ENCODE measurements at places on chromosomes 6 and 20.

- DNase-seq = no peak
Measured at GRCh38 chr20:34165018-34165619, 53.1 kb upstream of the EIF2S2 start.

DNA sequence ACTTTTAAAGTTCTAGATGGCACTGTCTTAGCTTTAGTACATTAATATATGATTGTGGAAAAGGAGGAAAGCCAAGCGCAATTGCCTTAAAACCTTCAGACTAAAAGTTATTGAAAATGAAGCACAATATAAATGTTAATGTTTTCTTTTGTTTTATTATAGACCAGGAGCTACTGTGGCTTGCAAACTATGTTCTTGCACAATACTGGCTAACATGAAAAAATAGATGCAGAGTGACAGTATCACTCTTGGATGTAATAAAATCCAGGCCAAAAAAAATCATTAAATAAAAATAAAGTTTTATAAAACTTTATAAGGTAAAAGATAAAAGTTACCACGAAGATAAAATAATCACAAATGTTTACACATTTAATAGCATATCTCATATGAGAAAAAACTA lies 18.3 kb upstream of the PLN start:
- no peak for DNase-seq

DNA sequence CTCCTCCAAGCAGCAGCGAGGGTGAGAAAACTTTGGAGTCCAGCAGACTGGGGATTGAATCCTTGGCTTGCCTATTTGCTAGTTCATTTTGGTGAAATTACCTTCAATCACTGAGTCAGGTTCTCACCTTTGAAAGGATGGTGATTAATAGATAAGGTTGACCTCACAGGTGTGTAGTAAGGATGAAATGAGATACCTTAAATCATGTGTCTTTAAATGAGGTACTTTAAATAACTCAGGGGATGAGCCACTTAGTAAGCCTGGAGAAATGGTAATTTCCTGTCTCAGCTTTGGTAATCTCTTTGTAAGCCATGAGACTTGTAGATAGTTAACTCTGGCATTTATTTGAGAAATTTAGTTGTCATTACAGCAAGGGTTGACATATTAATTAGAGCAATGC lies 70.2 kb downstream of the TULP4 start:
- DNase-seq = no peak

GRCh38 chr6:4318321-4318720 lies 182.9 kb upstream of the ECI2 start:
- DNase-seq = no peak

DNA sequence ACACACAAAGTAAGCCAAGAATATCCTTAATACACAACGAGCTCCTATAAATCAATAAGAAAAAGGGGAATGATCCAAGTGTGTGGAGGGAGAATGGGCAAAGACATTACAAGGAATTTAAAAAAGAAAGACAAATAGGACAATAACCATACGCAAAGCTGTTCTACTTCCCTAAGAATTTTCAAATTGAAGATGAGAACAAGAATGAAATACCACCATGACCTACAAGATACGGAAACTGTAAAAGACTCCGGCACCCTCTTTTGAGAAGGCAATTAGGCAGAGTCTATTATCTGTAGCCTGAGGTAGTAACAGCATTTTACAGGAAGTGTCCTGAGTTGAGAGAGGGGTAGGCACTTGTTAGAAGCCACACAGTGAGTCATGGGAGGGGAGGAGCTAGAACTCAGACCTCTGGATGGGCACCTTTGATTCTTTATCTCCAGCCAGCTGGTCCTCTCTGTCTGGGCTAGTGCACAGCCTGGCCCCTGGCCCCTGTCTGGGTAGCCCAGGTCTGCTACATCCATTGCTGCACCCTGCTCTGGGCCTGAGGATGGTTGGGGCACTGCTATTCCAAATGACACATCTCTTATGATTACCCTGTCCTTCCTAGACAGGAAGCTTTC lies 15.3 kb downstream of the RSPO4 start:
- DNase-seq = no peak

- DNase-seq = no peak
Measured at GRCh38 chr6:135250751-135251497, 69.8 kb downstream of the MYB start.

- DNase-seq = no peak
Measured at GRCh38 chr6:57262901-57263694, 41.0 kb upstream of the RAB23 start.

Measured in stimulated activated CD4-positive, alpha-beta T cell treated with anti-CD3 and anti-CD28 coated beads, Interleukin-1b, Interleukin-23, amount 100 ng/mL, for 48 hours (primary cell).